Large intestine (tissue), 12 donors: ENCODE measurements at places on chromosomes 1 and 21.

- DNase-seq: no peak
These were observed 78.1 kb upstream of the CSF3R start for GRCh38 chr1:36560621-36561360.

DNA sequence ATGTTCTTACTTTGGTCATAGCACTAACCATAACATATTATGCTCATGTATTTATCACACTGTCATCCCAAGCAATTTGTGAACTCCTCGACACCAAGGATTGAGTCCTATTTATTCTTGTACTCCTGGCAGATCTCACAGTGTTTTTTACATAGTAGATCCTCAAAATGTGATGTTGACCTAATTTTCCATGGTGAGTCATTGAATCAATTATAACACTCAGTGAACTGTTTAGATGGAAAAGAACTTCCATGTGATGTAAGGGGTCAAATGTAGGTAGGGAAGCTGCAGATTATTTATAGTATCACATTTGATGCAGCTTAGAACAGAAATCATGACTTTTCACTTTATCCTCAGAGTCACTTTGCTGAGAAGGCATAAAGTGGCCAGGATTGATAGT lies 281.9 kb upstream of the ADAMTS5 start:
- DNase-seq: peak; percentile 3

DNA sequence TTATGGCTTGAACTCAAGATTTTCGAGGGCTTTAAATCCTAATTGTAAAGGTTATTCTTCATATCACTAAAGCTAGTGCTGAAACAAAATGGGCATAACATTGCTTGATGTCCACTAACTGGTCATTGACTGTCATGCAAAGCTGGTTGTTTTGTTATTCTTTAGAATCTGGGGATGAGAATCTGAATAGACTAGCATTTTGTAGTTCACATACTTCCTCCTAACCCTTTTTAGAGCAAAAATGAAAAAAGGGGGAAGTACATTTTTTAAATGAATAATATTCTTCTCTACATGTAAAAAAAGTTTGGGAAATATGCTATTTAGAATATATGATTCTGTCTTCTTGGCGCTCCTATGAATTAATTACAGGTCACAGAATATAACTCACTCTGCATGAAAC lies 72.2 kb upstream of the HMCN1 start:
- no peak for DNase-seq

DNA sequence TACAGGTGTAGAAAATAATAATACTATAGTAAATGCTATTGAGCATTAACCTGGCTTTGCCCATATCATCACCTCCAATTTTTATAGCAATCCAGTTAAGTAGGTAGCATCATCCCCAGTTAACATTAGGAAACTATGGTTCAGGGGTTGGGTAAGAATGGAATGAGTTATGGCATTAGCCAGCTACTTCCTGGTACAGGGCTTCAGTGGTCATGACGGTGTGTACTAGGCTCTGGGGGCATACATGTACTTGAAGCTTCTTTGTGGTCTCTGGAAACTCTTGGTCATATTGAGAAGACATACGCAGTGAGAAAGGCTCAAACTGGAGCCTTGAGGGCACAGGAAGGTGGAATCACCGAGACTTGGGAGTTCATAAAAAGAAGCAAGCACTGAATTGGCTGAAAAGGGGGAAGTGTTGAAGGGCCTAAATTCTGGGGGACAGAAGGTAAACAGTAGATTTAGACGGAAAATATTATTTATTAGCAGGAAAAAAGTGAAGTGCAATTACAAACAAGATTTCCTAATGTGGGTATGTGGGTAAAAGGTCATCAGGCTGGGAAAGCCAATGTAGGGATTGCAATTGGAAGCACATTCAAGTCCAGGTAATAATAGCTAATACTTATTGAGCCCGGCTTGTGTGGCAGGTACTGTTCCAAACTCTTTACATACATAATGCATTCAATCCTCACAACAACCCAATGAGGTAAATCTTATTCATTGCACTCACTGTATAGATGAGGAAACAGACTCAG lies 114.2 kb upstream of the ATP1A1 start:
- no peak for DNase-seq

- no peak for DNase-seq
These were observed 1.8 kb downstream of the NTNG1 start for GRCh38 chr1:107142666-107143065.

DNA sequence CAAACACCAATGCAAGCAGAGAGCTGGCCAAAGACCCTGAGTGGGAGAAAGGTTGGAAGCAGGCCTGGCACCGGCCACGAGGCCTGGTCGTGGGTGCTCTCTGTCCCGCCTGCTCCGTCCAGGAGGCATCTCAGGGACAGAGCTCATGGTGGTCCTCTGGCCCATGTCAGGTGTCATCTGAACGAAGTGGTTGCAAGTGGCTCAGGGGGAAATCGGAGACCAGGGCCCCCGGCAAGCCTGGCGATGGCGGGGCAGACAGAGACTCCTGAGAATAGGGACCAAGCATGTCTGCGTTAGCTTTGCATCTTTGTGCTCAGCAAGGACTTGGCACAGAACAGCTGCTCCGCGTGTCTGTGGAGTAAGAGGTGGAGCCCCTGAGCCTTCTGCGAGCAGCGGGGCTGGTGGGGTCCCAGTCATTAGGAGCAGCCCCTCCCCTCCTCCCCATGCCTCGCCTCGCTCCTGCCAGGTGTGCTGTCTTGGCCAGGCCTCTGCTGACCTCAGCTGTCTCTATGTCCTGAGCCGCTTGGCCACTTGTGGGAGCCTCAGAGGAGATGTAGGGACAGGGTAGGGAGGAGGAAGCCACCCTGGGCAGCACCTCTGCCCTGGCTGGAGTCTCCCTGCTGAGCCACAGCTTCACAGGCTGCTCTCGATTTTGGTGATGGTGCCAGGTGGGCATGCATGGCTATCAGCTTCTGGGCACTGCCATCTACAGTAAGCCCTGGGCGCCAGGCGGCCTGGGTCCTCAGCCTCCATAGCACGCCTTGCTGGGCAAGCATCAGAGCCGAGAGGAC lies 362.9 kb upstream of the VAMP3 start:
- no peak for DNase-seq

- no peak for DNase-seq
These were observed 114.3 kb downstream of the NMNAT2 start for GRCh38 chr1:183303901-183304300.

DNA sequence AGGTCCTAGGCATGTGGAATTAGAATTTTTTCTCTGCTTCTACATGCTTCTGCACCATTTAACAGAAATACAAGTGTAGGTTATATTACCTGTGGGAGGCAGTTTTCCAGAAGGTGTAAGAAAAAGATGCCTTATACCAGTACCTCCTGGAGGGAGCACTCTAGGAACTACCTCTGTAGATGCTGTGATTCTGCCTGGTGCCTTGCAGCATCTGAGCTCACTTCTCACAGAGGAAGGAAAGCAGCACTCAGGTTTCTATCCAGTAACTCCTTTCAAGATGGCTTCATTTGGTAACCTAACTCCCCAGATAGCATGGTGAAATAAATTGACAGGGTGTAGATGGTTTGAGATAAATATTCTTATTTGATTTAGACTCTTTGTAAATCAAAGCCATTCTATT lies 50.3 kb downstream of the GIPC2 start:
- DNase-seq: no peak

DNA sequence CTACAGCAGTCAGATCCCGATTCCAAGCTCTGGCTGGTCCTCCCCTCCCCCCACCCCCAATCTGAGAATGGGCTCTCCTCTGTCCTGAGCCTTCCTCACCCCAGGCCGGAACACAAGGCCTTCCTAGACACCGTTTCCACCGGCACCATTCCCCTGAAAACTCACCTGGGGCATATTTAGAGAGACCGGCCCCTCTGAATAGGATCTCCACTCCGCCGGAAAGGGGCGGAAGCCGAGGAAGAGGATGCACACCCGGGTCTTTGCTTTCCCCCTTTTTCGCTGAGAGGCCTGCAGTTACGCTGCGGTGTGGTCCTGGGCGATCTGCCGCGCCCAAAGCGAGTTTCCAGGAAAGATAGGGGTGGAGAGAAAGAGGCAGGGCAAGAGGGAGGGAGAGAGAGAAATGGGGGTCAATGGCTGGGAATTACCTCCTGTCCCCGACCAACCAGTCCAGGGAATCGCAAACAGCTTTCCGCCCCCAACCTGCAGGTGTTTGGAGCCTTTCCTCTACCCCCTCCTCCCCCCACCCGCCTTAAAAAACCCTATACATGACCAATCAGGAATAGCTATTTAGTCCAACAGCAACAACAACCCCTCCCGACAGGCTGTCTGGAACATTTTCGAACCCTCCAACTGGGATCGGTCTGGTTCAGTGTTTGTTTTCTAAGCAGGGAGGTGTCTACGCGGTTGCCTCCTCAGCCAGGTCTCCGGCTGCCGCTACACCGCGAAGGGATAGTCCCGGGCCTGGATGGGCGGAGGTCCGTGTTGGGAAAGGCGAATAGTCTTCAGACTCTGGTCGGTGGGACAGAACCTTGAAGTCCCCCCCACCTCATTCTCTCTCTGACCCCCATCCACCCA lies 2.8 kb downstream of the TAL1 start:
- DNase-seq: no peak

- peak; percentile 7 for DNase-seq
These were observed 45.3 kb downstream of the ZSCAN20 start for GRCh38 chr1:33517596-33518250.

DNA sequence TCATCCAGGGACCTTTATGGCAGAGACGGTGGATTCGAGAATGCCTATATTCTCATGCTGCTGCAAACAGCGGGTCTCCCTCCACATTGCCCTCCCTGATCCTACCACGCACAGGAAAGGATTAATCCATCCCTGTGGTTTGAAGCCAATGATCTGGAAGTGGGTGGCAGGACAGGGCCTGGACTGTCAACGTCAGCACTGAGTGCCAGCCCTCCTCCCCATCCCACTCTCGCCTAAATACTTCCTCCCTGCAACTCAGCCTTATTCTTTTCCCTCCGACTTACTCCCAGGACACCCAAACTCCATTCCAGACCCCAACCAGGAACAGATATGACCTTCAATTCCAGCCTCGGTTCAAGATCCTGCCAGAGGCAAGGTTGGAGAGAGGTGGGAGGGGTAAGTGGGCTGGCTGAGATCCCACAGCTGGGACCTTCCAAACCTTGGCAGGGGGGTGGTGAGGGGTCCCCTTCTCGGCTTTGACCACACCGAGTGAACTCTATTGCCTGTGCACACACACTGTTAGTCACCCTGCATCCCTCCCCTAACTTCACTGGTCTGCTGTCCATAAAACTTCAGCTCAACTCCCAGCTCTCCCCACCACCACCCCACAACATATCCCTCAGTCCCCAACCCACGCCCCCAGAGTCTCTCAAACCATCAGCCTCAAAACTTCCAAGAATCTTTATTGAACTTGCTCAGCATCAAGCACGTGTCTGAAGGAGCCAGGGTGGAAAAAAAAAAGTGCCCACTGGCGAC lies 2.4 kb upstream of the S100A5 start:
- DNase-seq: no peak

DNA sequence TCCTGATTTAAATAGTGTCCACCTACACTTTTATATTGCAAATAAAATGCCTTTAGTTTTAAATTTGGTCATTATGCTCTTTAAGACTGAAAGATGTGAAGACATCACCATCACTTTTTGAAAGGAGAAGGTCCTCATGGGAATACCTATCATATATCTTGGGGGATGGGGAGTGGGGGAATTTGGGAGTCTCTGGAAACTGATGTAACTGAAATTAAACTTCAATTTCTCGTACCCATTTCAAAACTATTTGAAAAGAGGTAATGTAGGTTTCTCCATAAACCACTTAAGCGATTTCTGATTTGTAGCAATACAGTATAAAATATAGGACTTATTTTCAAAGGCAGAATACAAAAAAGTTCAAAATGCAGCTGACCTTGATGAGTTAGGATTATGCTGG lies 924 bp downstream of the EXTL2 start:
- no peak for DNase-seq

GRCh38 chr1:61158591-61158990 lies 76.2 kb downstream of the NFIA start:
- no peak for DNase-seq

DNA sequence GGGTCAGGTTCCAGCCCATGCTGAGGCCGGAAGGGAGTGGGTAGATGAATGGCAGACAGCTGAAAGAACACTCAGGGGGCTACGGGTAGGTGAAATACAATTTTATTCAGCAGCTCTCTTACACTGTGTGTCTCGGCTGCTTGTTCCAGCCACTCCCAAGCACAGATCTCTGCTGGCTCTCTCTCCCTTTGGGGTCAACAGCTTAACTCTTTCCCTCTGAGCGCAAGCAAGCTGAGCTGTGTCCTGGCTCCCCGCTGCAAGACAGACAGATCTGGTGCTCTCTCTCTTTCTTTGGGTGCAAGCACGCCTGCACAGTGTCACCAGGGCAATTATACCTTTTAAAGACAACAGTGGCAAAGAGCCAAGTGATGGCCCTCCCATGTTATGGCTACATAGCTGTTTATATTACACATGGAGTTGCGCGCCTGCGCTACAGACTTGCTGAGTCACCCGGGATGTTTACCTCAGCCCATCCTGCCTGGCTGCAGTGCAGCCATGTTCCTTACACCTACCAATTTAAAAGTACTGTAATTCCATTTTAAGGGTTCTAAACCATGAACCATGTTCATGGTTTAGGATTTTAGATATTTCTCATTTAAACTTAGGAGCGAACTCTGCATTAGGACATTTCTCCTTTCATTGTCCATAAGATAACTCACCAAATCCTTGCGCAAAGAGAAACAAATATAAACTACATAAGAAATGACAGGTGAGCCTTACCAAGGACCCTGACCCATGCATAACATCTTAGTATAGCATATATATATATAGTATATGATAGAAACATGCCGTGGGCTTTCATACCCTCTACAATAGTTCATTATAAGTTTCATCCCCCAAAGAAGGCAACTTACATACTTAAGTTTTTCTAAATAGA lies 396.5 kb downstream of the SMYD3 start:
- DNase-seq: peak; percentile 50

DNA sequence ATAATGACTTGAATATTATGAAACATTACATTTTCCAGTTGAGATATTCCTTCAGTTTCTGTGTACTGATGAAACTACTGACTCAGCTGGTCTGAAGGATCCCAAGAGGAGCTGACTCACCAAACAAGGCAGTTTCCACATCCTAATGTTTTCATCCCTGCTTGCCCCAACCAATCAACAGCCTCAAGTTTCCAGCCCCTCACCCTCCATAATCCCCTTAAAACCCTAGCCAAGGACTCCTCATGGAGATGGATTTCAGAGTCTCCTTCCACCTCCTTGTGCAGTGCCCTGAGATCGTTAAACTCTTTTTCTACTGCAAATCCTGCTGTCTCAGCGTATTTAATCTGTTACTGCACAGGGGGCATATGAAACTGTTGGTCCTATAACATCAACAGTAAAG lies 83.1 kb upstream of the HAO2 start:
- peak; percentile 35 for DNase-seq

DNA sequence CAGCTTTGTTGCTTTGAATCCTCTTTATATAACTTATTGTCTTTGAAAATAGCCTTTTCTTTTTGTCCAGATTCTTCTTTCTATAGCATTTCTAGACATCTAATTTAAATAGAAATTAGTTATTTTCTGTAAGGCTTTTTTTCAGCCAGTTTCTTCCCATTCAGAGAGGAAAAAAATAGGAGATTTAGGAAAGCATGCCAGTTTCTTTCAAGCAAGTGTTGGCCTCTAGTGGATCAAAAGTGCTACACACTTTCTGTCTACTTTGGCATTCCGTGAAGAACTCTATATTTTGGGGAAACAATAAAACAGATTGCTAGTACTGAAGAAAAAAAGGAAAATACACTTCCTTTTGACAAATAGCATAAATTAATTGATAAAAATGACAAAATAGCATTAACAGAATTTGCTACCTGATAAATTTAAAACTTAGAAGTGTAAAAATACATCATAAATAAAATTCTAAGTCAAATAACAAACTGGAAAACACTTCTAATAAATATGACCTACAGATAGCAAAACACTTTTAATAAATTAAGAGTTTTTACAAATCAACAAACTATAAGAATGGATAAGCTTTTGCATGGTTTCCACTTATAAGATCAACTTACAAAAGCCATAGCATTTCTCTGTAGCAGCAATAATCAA lies 13.1 kb upstream of the EXO1 start:
- DNase-seq: no peak
